ENCODE measurements at places on chromosomes 16 and 17.

GRCh38 chr17:39576187-39576586, 31.5 kb downstream of the NEUROD2 start:
- no peak for DNase-seq

DNA sequence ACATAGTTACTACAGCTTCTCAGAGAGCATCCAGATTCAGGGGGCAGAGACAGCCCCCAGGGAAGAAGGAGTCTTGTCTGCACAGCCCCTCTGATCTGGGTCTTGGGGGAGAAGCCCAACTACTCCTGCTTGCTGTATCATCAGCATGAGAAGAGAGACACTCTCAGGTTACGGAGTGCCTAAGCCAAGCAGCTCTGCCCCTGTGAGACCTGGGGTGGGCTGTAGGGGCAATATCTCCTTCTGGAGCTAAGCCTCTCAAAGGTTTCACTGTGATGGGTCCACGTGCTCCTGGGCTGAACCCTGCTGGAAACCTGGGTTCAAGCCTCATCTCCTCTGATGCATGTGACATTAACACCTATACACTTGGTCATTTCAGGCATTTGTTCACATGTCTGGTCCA, 123.2 kb downstream of the CPPED1 start:
- no peak for DNase-seq

GRCh38 chr17:75457047-75457654, 716 bp downstream of the TMEM94 start:
- peak; percentile 9 for DNase-seq

DNA sequence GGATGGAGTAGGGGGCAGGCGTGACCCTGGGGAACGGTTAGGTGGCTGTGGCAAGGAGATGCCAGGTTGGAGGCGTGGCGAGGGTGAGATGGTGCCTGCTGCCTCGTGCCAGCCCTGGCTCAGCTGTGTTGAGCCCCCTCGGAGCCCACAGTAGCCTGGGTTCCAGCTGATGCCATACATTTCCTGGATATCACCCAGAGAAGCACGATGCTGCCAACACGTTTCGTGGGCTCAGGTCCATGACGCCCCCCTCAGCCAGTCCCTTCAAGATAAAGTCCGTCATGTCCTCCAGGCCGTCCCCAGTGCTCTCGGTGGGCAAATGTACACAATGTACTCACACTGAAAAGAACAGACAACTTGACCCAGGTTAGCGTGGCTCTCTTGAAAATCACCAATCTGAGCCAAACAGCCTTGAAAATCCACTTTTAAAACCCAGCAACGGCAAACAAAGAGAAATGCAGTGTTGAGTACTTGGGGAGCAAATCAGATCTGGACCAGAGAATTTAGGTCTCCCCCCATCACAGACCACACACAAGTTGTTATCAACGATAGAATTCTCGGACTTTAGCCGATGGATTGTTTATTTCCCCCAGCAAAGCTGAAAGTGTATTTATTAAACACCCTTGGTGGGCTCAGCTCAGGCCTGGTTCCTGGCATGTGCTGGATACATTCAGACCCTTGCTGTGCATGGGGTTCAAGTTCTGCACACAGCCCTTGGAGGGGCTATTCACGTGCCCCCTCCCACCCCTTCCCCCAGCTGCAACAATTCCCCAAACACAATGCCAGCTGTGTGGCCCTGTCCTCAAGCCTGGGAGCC, 102.8 kb upstream of the PLCG2 start:
- no peak for DNase-seq

- no peak for DNase-seq
These were observed 36.7 kb downstream of the CCDC57 start for GRCh38 chr17:82175951-82176350.

DNA sequence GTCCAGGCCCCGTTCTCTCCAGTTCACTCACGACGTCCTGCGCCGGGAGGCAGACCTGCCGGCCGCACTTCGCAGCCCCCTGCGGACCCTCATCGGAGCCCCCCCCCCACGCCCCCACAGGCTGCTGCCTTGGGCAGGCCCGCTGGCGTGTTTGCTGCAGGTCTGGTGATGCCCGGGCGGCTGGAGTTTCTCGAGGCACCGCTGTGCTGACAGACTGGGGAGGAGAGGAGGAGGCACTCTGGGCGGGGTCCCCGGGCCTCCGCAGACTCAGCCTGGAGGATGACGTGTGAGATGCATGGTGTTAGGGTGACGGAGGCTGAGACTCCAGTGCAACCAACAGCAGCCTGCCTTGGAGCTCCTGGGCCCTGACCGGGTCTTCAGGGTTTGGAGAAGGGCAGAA, 24.1 kb downstream of the BAIAP2 start:
- DNase-seq, result no peak

GRCh38 chr17:76574166-76574565, 11.5 kb downstream of the ST6GALNAC2 start:
- no peak for DNase-seq
